ENCODE measurements at places on chromosomes 11 and 22. TPM values are rescaled to one million over a fixed set of nuclear protein-coding genes. Genes with fewer than 3 reads are reported as not detected.

PLAAT5 gene
- total RNA-seq = not detected

BAIAP2L2 gene
- not detected for total RNA-seq

SULT4A1 gene
- total RNA-seq = not detected

MUC6 gene
- total RNA-seq = not detected

HTR3B gene
- total RNA-seq = not detected

CHRDL2 gene
- total RNA-seq = not detected

CSNK2A3 gene
- total RNA-seq = 1.5 TPM

BTBD18 gene
- total RNA-seq = not detected

DNA sequence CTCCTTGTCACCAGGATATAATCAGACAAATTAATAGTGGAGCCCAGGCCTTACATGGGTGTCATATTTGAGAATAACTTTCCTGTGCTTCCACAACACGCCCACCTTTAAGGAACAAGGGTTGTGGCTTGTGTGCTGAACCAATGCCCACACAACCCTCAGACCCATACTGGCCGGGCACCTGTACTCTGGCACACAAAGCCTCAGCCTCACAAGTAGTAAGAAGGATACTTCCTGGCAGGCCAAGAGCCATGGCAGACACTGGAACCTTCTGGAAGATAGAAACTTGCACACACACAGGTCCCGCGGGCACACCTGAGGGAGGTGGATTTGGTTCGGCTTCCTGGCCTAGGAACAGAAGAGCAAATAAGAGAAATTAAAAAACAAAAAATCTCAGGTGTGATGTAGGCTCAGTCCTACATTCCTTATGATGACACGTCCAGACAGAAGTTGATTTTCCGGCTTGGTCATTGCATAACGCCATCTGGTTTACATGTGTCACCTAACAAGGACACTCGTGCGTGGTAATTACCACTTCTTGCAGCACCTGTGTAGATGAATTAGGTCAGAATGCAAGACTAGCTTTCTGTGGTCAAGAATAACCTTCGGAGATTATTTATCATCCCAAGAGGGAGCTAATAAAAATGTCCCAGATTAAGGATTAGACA, 5.8 kb upstream of the BRD1 start:
- no peak for DNase-seq

- no peak for DNase-seq
These were observed 734.3 kb upstream of the ARHGAP42 start for GRCh38 chr11:99952816-99953215.

GRCh38 chr11:115910379-115910778, 406.2 kb upstream of the CADM1 start:
- DNase-seq = no peak

GRCh38 chr22:30702856-30703255, 8.2 kb downstream of the OSBP2 start:
- DNase-seq = no peak

DNA sequence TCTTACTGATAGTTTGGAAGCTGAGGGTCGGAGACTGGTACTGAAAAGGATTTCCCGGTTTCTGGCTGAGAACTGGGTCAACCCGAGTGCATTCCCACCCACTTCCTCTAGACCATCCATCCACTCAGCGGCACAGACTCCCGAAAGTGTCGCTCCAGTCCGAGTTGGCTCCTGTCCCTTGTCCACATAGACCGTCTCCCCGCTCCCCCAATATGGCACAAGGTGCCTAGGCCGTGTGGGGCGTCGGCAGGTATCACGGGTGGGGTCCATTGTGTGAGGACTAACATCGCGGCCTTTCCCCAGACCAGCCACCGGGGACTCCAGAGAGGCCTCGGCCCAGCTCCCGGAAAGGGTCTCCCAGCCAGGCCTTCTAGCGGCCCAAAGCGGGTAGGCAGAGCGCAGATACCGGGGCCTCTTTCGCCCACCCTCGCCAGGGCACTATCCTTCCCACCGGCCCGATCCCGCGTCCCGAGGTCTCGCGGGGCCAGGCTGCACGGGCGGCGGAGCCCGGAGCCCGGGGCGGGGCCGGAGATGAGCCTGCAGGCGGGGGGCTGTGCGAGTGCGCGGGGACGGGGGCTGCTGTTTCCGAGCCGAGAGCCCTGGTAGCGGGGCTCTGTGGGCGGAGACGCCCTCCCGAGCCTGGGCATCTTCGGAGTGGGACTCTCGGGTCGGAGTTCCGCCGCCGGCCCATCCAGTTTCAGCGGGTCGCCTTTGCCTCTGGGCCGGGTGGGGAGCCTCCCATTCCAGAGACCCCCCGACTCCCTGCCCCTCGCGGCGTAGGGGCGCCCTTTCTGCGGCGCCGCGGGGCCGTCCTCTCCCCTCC, 21.1 kb downstream of the SERPINH1 start:
- DNase-seq = peak; percentile 51

GRCh38 chr11:33262011-33262645, 4.9 kb downstream of the HIPK3 start:
- DNase-seq = peak; percentile 24

GRCh38 chr11:123707606-123708205, 33.8 kb downstream of the ZNF202 start:
- DNase-seq = peak; percentile 72

- DNase-seq = peak; percentile 33
These were observed 45.4 kb downstream of the METTL15 start for GRCh38 chr11:28153586-28153985.

DNA sequence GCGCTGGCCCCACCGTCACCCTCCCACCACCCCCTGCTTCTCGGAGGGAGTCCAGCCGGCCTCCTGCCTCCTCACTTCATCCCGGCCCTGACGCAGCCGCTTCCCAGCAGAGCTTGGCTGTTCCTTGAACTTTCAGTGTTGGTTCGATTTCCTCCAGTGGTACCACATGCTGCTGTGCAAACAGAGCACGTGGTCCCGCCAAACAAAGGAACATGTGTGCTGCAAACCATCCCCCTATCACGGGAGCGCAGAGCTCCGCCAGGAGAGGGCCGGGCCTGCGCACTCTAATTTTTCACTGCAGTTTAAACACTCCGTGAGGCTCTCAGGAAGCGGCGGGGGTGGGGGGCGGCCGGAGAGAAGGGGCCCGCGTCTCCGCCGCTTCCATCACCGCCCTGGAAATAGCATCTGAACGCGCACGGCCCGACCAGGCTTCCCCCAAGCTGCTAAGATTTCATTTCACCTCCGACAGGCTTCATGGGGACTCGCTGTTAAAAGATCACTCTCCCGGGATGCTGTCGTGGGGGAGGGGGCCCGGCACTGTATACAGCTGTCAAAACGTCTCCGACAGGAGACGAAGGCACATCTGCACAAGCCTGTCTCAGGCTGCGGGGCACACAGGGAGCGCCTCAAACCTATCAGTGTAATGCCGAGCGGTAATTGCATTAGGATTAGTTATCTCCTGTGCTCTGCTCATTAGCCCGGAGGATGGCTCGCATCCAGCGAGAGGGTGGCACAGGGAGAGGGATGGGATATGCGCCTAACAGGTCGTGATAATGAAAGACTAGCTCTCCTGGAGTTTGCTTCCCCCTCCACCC, 269.9 kb upstream of the SORL1-AS1 start:
- peak; percentile 44 for DNase-seq

- no peak for DNase-seq
These were observed 1.2 kb upstream of the CDPF1 start for GRCh38 chr22:46251266-46251665.

DNA sequence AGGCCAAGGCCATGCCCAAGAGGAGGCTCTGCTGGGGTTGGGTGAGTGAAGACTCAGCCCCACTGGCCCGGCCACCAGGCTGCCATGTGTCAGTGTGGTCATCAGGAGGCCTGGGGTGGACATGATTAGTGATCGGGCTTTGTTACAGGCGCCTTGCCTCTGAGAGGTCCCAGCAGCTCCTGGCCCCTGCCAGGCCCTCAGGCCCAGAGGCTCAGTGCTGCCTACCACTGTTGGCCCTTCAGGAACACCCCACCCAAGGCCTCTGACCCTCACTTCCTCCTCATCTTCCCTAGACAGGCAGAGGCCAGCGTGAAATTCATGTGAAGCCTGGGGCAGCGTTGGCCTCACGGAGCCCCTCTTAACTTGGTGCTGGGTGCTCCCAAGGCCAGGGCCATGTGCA, 2.2 kb downstream of the MRPL23 start:
- no peak for DNase-seq

GRCh38 chr11:59641156-59641555, 25.6 kb upstream of the OSBP start:
- DNase-seq = peak; percentile 8

DNA sequence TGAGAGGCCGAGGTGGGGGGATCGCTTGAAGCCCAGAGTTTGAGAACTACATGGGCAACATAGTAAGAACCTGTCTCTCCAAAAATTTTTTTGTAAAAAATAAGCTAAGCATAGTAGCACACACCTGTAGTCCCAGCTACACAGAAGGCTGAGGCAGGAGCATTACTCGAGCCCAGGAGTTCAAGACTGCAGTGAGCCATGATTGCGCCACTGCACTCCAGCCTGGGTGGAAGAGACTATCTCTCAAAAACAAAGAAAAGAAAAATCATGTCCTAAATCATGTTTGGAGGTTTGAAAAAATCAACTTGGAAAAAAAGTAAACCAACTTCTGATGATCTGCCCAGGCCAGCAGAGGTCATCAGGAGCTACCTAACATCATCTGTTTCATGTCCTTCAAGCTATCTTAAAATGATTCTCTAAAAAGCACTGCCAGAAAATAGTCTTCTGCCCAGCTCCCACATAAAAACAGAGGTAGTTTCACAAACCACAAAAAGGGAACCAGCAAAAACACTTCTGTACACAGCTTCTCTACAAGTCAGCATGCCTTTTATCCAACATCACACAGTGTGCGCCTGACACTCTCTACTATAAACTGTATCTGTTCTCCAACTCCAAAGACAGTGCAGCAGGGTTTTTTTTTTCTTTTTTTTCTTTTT, 165.0 kb downstream of the SOX6 start:
- DNase-seq = no peak

DNA sequence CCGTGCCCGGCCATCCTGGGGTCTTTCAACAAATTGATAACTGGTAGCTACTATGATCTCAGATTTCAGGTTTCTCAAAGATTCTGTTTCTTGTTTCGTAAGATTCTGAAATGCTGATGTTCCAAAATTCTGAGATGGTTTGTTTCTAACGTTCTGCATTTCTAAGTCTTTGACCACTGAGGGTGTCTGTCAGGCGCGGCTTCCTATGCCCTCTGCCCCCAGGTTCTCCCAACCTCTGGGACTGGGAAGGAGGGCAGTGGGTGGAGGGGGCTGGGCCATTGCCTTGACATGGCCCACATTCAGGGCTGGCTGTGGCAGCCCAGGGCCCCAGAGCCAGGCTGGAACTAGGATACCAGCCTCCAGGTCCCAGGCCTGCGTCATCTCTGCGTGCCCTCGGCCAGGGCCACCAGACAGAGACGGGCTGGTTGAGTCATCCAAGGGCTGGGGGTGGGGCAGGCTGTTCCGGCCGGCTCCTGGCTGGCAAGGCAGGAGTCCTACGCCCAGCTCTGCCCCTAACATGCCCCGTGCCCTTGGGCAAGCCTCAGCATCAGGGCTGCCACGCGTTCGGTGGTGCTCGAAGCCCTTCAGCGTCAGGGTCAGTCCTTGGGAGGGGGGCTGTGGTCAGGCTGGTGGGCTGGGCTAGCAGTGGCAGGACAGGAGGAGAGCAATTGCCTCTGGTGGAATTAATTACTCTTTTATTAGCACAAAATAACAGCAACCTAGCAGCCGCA, 5.2 kb downstream of the TMEM134 start:
- DNase-seq = no peak

GRCh38 chr22:21679383-21679782, 13.6 kb downstream of the PPIL2 start:
- DNase-seq = no peak

- no peak for DNase-seq
These were observed 429.3 kb upstream of the CADM1 start for GRCh38 chr11:115933564-115933963.

DNA sequence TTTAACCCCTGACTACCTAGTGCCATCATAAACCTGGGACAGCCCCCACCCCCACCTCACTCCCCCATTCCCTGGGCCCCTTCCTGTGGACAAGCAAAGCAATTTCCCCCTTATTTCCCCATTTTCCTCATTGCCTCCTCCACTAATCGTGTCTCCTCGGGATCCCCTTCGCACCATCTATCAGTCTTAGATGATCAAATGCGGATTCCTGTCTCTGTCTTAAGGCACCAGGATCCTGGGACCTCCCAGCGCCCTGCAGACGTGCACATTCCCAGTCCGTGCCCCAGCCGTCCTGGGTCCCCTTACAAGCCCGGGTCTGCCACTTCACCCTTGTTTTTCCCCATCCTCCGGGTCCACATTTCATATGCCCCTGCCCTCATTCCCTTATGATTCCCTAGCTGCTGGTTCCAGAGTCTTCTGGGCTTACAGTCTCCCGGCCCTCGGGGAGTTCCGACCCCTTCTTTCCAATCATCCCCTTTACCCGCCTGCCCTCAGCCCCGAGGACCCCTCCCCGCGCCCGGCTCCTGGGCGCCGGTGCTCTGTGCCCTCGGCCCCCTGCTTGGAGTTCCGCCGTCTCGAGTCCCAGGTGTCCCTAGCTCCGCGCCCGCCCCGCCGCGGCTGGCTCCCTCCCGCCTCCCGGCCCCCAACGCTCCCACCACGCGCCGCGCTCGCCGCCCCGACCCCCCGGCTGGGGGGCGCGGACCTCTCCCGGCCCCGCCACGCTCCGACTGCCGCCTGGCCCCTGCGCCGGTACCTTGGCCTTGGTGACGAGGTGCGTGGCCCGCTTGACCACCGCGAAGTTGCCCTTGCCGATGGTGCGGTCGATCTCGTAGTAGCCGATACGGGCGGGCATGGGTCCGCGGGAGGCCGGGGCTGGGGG, 599 bp downstream of the SIK3 start:
- no peak for DNase-seq

GRCh38 chr11:10926801-10927211, 69.0 kb upstream of the ZBED5 start:
- DNase-seq = peak; percentile 33

DNA sequence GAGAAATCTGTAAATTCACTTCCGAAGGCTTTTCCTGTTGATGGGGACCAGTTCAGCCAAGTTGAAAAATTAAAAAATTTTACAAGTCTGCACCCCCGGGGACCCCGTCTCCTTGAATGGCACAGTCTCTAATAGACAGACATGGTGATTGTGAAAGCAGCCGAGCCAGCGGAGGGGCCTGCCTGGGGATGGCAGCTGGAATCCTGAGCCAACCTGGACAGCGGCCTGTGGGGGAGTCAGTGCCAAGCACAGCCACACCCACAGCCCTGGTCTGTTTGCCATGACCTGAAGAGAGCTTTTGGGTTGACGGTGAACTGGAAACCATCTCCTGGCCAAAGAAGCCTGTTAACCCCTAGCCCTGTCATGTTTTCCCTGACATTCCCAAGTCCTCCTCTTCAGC, 64.7 kb downstream of the PARVG start:
- no peak for DNase-seq

DNA sequence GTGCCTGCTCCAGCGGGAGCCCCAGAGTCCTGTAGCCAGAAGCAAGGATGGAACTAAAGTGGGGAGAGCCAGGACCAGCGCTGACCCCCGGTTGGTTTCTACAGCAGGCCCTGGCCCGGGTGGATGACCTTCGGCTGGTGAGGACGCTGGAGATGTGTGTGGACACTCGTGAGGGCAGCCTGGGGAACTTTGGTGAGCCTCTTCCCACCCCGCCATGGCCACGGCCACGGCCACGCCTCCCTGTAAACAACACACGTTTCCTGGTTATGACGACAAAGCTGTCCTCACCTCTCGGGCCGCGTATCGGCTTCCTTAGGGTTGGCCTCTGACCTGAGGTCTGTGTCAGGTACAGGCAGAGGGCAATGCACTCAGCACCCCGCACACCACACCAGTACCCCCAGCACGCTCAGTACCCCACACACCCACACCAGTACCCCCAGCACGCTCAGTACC, 4.1 kb downstream of the LRRC56 start:
- DNase-seq = no peak

GRCh38 chr22:44328762-44329161, 16.0 kb upstream of the SHISAL1 start:
- no peak for DNase-seq

Measured in HFFc6 (cell line).